Muscle of arm (tissue), 14 donors: ENCODE measurements at places on chromosomes 5 and 9.

GRCh38 chr9:116471093-116471906 lies 215.8 kb upstream of the TRIM32 start:
- peak; percentile 81 for DNase-seq

- no peak for DNase-seq
Measured at GRCh38 chr9:108078375-108078774, 588.8 kb upstream of the KLF4 start.

DNA sequence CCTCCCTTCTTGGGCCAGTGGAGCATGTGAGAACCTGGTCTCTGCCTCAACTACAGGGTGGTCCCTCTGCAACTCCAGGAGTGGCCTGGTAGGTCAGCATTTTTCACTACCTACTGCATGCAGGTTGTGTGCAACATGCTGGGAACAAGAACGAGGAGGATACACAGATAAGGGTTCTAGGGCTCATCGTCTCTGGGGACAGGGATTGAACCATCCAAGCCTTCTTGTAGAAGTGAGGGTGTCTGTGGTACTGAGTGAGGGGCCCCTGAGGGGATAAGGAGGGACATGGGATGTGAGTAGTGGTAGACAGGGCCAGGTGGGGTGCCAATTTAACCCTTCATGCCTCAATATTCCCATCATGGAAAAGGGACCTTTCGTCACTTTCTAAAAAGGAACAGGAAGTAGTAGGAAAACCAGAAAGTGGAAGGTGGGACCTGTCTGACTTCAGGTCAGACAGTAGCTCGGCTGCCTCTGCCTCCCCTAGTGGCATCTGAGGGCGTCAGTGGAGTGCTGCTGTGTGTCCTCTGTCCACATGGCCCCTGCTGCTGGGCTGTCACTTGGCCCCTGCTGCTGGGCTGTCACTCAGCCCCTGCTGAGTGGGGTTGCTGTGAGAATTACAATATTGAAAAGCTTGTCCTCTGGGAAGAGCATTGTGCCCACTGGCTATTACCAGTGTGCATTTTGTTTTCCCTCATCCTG lies 48.6 kb upstream of the RNU6ATAC start:
- no peak for DNase-seq

- DNase-seq: peak; percentile 2
Measured at GRCh38 chr5:118857700-118858099, 130.6 kb downstream of the DTWD2 start.

DNA sequence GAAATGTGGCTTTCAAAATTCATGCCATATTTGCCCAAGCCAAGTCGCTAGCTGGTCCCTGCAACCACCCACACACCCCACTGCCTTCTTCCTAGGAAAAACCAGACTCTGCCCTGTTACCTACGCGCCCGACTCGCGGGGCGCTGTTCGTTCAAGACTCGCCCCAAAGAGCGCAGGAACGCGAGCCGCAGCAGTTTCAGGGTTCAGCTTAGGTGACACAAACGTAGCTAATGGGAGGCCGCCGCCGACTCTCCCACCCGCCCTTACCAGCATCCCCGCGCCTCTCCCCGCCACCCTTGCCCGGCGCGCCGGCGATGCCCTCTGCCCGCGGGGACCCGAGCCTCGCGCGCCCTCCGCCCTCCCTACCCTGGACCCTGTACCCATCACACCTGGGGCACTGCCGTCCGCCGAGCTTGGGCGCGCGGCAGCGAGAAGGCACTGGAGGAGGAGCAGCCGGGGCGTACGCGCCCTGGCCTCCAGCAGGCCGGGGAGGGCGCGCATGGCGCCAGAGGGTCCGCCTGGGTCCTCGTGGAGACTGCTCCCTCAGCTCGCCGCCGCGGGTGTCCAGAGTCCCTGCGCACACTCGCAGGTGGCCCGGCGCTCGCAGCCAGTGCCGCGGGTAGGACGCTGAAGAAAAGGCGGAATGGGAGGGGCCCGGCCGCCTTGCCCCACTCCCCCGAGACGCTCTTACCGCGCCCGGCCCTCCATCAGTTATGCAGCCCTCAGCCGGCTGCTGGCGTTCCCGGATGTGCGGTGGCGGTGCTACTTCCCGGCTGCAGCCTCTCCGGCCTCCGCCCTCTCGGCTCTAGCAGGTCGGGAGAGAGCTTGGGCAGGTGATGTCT lies at the start of gene EMB:
TSS of gene EMB (minus strand) at position 638 of the 842 bp plus-strand sequence. CDS start at position 501, 137 bp downstream.
- peak; percentile 21 for DNase-seq

DNA sequence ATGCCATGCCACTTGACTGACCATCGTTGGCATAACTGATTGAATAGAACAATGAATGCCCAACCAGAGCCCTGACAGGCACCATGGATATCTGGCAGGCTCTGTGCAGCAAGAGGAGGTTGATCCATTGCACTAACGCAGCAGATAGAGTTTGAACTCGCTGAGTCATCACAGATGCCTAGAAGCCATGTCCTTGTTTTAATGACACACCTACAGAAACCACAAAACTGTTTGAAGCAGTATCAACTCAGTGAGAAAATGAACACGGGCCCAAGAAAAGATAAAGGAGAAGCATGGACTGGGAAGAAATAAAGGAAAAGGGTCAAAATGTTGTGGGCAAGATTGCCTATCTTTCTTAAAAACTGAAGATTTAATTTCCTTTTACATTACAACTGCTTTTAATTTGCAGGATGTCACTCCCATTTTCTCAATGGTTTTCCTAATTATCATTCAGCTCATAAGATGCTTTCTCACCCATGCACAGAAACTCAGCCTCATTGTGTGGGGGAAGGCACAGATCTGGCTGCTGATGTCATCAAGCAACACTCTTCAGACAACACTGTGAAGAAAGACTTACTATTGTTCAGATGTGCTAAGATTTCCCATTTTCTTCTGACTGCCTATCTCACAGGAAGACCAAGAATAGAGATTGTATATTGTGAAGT lies 129.0 kb downstream of the PIK3R1 start:
- DNase-seq: no peak

GRCh38 chr5:122715095-122715494 lies 59.8 kb upstream of the SNX2 start:
- no peak for DNase-seq

DNA sequence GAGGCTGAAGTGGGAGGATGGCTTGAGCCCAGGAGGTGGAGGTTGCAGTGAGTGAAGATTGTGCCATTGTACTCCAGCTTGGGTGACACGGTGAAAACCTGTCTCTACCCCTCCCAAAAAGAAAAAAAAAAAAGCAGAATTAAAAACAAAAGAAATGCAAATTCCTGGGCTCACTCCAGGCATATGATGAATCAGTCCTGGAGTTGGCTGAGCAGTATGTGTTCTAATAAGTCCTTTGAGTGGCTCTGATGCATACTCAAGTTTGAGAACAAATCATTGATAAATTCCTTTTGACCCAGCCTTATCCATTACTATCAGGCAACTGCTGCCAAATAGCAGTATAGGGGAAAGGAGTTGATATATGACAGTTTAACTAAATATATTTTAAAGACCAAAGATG lies 28.3 kb downstream of the UHRF2 start:
- no peak for DNase-seq

DNA sequence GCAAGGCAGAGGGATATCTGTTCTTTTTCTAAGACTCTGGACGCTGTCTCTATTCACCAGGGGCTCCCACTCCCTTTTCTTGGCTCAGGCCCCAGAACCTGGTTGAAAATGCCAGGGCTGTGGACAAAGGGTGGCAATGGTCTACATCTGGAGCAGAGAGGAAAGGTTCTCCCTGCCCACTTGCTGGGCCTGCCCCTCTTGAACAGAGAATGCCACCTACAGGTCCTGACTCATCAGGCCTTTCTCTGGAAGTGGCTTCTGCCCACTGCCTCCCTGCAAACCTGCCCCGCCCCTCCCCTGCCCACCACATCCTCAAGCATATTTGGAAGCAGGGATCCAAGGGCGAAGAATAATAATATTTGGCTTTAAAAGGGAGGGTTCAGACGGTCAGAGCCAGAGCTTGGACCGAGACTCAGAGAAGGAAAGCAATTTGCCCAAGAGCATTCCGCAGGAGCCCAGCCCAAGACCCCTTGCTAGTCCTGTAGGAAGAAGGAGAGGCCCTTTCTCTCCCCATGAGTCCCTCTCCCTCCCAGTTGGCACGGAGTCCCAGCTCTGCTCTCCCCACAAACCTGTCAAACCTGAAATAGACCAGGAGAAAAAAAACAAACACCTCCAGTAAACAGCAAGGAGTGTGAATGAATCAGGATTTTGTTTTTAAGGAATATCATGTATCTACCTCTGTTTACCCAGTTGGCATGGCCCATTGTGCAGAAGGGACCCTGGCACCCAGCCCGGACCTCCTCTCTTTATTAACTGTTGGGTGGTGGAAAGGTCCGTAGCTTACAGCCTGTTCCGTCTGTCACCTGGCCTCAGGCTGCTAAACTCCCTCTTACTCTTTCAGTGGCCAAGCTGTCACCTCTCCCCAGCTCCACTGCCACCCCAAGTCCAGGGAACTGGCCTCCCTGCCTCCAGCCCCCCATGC lies 37.7 kb upstream of the STXBP1 start:
- DNase-seq: no peak

GRCh38 chr5:153559926-153560325 lies 69.5 kb downstream of the GRIA1 start:
- DNase-seq: no peak

- DNase-seq: no peak
Measured at GRCh38 chr5:132744659-132745058, 2.6 kb upstream of the CCNI2 start.

DNA sequence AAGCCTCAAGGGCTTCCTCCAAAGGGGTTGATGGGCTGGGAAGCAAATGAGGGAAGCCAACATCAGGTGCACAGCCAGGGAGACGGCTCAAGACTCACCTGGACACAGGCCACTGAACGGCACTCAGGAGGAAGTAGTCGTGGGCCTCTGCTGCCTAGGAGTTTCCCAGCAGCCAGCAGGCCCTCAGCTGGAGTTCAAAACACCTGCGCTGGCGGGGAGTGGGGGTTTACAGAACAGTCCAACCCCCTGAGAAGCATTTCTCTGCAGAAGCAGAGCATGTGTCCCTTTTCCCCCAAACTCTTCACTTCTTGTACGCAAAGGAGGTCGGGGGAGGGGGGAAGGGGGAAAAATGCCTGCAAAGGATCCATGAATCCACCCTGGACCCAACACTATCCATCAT lies 2.3 kb downstream of the WHRN start:
- no peak for DNase-seq

GRCh38 chr5:171410181-171410580 lies 9.3 kb upstream of the FGF18 start:
- DNase-seq: no peak

- DNase-seq: no peak
Measured at GRCh38 chr5:151195622-151196021, 28.3 kb downstream of the CCDC69 start.

DNA sequence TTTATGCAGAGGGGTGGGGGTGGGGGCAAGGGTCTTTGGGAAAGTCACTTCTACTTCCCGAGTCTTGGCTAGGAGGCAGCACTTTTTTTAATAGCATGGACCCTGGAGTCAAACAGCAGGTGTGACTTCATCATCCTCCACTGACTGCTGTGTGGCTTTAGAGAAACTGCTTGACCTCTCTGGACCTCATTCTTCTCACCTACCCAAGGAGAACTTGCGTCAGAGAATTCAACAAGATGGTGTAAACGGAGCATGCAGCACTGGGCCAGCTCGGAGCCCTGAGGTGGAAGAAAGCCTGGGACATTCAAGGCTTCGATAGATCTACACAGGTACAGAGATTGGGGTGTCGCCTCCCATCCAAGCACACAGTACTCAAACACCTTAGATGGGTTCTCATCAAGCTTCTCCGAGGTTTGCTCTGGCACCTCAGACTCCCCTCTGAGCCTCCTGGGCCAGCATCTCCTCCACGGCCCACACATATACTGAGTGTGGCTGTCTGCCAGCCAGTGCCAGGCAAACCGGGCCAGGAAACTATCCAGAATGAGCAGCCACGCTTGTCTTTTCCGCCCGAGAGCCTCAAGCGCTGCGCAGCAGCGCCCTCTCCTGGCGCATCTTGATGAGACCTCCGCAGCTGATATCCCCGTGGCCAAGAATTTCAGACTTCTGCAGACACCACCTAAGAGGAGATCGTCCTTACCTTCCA lies 4.6 kb upstream of the SLC25A48 start:
- peak; percentile 80 for DNase-seq

DNA sequence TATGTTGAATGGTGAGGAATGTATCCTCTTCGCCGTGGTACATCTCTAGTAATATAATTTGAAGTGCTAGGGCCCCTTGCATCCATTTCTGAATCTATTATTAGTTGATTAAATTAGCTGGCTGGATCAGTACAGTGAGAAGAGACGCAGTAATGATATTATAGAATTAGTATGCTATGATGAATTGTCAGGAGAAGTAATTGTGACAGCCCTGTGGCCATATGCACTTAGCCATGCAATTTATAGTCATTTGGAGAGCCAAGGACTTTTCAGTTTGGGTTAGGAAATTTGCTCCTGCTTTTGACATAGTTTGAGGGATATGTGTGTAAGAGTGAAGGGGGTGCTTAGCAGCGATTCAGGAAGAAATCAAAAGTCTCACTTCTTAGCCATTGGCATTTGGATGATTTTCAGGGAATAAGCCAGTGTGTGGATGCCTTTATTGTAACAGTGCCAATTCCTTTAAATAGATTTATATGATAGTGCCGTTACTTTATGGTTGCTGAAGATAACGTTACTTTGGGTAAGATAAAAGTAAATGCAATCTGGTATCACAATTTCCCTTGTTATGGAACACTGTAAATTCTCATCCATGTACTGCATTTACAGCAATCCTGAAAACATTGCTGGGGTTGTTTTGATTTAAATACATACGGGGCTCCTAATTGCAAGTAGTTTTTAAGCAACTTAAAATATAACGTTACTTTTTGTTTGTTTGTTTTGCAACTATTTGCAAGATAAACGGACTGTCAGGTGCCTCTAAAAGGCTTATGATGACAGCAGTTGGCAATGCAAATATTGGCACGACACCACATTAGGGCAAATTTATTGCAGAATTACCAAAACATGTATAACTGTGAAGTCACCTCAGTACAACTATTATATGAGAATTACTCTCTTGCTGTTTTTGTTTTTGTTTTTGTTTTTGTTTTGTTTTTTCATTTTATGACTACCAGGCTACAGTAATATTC lies 875.4 kb upstream of the WWC1 start:
- no peak for DNase-seq
